Kidney epithelial cell (primary cell): ENCODE measurements at places on chromosomes 12 and 14.
A peak's percentile ranks its signal among the peaks of the same experiment; 100 is the strongest.

DNA sequence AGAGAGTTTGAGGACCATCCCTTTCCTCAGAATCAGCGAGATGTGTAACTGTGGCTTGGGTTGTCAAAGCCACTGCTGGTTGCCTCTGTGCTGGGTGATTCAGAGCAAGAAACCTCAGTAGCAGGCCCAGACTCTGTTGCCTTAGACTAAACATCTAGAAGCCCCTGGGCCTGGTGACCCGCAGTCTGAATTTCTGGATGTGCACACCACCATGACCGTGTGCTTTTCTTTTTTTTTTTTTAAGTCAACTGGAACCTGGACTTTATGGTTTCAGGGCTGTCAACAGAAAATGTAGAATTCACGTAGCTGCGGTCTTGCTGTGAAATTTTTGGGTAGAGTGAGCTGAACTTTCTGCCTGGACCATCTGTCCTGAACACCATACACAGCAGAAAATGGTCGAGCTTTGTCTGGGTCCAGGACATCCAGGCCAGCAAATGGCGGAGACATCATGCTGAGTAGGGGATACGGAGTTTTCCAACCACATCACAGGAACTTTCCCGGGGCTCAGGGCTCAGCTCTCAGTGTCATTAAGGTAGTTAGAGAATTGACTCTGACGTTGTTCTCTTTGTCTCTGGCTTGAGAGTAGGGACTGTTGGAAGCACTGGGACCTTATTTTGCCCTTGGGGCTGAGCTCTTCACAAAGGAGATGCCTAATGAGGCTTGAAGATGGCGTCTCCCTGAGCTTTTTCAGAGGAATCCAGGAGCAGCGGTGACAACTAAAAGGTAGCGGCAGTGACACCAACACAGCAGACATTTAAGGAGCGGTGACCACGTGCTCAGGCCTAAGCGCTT lies 23.0 kb upstream of the BATF start:
- DNase-seq, result no peak

- no peak for DNase-seq
Observed at GRCh38 chr12:115030017-115030416, 346.0 kb upstream of the TBX3 start.

GRCh38 chr14:94363151-94363624 lies 25.2 kb downstream of the SERPINA1 start:
- no peak for DNase-seq

GRCh38 chr14:53999061-53999488 lies 42.5 kb upstream of the BMP4 start:
- peak; percentile 66 for DNase-seq

GRCh38 chr12:59386236-59386635 lies 209.6 kb upstream of the SLC16A7 start:
- no peak for DNase-seq

- no peak for DNase-seq
Observed at GRCh38 chr14:96403409-96403808, 11.5 kb downstream of the AK7 start.

DNA sequence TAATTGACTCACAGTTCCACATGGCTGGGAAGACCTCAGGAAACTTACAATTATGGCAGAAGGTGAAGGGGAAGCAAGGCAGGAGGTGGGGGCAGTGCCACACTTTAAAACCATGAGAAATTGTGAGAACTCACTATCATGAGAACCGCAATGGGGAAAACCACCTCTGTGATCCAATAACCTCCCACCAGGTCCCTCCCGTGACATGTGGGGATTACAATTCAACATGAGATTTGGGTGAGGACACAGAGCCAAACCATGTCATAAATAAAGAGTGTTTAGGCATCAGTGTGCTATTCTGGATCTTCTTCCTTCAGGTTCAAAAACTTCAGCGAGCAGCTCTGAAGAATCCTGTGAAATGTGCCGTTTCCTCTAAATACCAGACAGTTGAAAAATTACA lies 9.7 kb downstream of the DDX47 start:
- DNase-seq, result no peak

GRCh38 chr12:106541201-106541600 lies 41.6 kb upstream of the RFX4 start:
- DNase-seq, result no peak

DNA sequence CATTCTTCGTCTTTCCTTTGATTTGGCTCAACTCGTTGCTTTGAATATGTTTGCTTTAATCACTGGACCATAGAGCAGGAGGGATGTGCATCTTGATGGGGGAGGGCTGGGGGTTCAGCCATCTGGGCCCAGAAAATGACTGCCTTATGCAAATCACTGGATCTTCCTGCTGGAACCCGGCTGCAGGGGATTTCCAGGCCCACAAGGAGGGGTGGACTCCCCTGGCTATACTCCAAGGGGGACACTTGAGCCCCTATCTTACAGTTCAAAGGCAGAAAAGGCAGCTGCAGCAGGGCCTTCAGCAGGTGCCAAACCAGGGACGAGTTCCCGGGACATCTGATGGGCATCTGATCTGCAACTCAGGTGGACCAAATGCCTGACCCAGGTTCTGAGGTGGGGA lies 122.5 kb downstream of the DICER1 start:
- DNase-seq, result no peak

GRCh38 chr14:61119006-61119405 lies 138.0 kb downstream of the SLC38A6 start:
- no peak for DNase-seq

GRCh38 chr14:64955297-64955696 lies 12.8 kb upstream of the GPX2 start:
- no peak for DNase-seq

GRCh38 chr12:117699575-117699974 lies 269.2 kb downstream of the KSR2 start:
- no peak for DNase-seq
